ENCODE measurements at places on chromosomes 4 and X.

GRCh38 chr4:38802561-38803355 is 1.8 kb downstream of the TLR1 start:
- no peak for DNase-seq

GRCh38 chrX:103254171-103254824 is 657 bp downstream of the TCEAL8 start:
- peak; percentile 51 for DNase-seq

- no peak for DNase-seq
Measured at GRCh38 chr4:70564033-70564432, 28.0 kb upstream of the AMBN start.

- no peak for DNase-seq
Measured at GRCh38 chrX:130851569-130851968, 51.4 kb downstream of the ENOX2 start.

GRCh38 chrX:6761251-6761650 is 226.3 kb upstream of the VCX3A start:
- DNase-seq, result no peak

DNA sequence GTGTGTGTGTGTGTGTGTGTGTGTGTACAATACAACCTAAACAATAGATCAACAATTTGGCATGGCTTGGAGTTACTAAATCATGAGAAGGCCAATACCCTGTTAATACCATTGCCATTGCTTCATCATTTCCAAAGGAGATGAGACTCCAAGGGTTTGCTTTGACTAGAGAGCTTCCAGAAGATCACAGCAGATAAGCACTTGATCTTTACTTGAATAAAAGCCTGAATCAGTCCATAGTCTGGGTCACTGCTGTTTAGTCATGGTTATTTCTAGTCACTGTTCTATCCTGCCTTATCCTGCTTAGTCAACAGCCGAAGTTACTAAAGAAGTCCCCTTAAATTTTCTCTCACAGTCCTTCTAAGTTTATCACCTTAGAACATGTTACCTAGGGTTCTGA is 58.2 kb downstream of the RAB40AL start:
- no peak for DNase-seq

DNA sequence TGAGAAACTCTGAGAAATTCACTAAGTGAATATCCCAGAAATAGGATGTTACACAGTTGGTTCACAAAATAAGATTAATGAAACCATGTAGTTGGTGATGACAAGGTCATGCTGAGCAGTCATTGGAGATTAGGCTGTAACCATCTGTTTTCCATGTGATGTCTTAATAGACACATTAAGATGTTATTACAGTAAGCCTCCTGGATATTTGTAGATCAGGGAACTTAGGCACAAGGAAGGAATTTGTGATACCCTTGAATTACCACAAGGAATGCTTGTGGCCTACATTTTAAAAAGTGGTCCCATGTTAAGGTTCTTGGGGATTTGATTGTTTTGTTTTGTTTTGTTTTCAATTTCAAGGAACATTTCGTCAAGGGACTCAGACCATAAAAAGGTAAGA is 185.6 kb upstream of the BANK1 start:
- DNase-seq, result no peak

Data from mammary epithelial cell (primary cell).